ENCODE measurements at places on chromosomes 2 and 18.
A peak's percentile ranks its signal among the peaks of the same experiment; 100 is the strongest.

DNA sequence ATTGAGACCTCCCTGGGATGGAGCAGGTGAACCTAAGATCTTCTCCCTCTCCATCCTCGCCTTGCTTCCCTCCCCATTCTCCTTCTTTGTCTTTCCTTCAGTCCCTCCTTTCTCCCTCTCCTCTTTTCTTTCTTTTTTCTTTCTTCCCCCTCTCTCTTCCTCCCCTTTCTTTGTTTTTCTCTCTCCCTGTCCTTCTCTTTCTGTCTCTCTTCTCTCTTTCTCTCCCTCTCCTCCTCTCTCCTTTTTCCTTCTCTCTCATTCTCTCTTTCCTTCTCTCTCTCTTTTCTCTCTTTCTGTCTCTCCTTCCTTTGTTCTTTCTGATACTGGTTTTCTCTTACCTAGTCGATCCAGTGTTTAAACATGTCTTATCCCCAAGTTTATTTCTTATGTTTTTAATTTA is 10.7 kb downstream of the MREG start:
- DNase-seq, result no peak

- DNase-seq, result no peak
Observed at GRCh38 chr2:105426626-105427292, 27.9 kb upstream of the FHL2 start.

DNA sequence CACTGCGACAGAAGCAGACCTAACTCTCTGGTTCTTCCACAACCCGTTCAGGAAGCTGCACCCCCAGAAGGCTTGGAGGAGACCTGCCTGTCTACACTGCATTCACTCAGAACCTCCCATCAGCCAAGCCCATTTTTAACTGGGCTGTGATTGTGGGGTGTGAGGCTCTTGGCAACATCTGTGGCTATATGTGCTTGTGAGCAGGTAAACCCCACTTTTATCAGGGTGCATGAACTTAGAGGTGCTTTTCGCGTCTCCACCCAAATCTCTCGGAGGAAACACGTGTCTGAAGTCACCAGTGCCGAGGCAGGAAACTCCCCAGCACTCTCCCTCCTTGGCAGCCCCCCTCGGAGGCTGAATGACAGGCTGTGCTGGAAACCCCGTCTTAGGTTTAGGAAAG is 158.2 kb upstream of the SALL3 start:
- DNase-seq, result no peak

- no peak for DNase-seq
Observed at GRCh38 chr2:71457123-71457915, 4.0 kb downstream of the DYSF start.

DNA sequence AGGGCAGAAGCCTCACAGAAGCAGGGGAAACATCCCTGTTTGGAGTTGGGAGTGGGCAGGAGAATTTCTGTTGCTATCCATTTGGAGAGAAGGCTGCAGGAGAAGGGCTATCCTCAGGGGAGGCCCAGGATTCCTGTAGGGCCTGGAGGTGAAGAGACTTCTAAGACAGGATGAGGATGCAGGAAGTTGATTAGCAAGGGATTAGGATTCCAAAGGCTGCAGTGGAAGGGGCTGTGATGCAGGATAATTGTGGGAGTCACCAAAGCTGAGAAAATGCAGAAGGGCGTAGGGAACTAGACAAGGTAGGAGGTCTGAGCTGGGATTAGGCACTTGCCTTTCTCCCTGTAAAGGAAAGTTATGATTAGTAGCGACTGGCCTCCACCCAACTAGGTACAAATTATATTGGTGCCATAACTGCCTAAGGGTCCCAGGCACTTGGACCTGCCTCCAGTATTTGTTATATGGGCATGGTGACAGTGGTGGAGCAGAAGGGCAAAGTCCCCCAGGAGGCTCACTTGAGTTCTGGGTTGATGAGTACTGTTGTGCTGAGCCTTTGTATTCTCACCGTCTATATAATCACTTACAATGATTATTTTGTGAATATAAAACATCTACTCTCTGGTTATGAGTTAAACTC is 96.4 kb upstream of the MSTN start:
- no peak for DNase-seq

- DNase-seq, result no peak
Observed at GRCh38 chr2:10282611-10283105, 20.0 kb upstream of the HPCAL1 start.

DNA sequence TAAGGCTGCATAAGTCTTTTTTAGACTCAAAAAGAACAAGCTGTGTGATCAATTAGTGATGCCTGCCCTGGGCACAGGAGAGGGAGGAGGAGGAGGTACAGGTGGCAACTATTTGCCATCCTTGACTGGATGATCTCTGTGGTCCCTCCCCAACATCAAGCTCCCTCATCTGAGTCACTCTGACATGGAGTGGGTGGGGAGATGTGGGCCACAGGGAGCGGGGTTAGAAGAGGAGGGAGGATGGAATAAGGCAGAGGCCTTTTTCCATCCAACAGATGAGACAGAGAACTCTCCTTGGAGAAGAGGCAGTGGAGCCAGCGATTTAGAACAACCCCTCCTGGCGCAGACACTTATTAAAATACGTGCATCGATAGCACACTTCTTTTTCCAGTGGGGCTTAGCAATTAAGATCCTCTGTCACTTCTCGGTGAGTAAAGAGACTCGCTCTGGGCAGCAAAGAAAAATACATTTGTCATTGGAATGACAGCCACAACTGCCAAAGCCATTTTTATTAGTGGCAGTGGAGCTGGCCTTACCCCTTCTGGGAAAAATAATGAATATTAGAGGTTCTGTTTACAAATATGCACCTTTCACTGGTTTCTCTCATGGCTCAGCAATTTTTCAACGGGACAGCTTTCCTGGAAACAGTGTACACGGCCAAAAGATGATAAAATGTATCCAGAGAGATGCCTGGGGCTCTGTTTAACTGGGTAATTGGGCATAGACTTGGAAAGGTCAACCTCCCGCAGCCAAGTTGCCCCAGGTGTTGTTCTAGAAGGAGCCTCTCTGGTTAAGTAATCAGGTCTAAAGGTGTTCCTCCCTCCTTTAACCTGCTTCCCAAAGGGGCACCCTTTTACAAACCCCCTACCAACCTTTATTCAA is 238.4 kb upstream of the CXCR4 start:
- DNase-seq, result no peak

GRCh38 chr18:43772907-43773306 is 495.6 kb upstream of the SYT4 start:
- DNase-seq, result no peak

GRCh38 chr2:31469648-31470047 is 55.1 kb upstream of the XDH start:
- DNase-seq, result no peak

DNA sequence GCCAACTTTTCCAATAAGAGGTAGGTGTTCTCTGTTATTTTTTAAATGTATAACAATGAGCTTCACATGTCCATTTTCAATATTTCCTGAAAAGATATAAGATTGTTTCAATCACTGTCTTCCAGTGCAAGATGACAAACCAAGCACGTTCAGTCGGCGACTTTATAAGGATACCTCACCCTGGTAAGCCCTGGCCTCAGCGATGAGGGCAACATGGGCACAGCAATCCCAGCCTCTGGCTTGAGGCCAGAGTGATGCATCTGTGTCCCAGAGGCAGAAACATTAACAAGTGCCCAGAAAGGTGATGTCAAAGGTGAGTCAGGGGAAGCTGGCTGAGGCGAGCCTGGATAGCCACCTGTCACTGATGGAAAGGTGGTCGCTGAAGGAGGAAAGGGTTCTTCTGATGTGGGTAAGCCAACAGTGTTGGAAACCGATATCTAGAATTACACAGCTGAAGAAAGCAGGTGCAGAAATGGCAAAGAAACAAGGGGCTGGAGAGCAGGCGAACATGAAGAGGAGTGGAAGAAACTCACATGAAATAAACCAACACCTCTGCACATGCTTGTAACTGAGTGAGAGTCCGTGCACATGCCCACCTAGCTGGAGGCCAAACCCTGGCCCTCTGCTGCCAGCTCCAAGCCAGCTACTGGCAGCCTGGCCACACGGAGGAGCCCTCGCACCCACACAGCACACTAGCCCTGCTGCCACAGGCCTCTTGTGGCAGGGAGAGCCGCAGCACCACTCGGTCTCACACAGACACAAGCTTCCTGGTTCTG is 65.5 kb downstream of the FBXO15 start:
- peak; percentile 60 for DNase-seq

DNA sequence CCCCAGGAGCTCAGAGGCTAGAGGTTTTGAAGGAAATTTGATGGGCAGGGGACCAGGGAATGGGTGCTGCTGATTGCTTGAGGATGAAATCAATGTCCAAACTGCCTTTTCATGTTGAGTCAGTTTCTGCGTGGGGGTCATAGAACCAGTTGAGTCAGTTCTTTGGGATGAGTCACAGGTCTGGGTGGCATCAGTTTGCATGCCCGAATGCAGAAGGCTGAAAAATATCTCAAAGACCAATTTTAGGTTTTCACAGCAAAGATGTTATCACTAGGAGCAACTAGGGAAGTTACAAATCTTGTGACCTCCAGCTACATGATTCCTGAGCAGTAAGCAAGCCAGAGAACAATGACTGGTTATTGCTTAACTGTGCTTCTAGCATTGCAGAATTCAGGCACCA is 1135.1 kb upstream of the CRIM1 start:
- no peak for DNase-seq

GRCh38 chr18:58456625-58457024 is 172.3 kb downstream of the ALPK2 start:
- no peak for DNase-seq

GRCh38 chr2:15643791-15644585 is 52.3 kb downstream of the DDX1 start:
- DNase-seq, result no peak

- DNase-seq, result no peak
Observed at GRCh38 chr2:127508631-127509034, 17.7 kb downstream of the IWS1 start.

- DNase-seq, result no peak
Observed at GRCh38 chr2:1777156-1777555, 32.8 kb upstream of the PXDN start.

DNA sequence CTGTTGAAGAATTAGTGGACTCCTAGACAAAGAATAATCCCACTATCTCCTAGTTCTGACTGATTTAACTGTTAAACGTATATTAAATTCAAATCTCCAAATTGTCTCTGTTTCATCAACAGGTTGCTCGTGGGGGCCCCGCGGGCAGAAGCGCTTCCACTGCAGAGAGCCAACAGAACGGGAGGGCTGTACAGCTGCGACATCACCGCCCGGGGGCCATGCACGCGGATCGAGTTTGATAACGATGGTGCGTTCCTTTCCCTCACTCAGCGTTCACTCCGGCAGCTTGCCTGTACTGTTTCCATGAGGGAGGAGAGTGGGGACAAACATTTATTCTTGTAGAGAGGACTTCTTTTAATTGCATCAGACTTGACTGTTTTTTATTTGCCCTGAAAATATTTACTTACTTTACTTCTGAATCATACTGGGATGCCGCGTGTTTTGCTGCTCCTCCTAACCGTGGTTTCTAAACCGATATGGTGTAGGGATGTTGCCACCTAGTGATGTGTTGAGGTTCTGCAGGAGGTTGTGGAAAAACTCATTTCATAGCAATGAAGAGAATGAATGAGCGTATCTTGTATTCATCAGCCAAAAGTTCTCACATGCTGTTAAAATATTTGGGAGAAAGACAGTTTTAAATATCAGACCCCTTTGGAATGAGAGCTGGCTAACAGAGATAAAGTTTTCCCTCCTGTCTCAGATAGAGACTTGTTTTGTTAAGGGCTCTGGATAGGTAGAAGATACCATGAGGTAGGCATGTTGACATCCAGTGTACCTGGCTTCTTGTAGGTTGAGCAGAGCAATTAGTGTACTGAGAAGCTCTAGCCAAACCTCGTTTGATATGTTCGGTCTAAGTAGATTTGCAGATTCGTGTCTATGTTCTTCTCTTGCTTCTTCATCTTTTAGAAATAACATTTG is 38.3 kb downstream of the ITGA6 start:
- peak; percentile 84 for DNase-seq

All from CD4-positive, alpha-beta T cell treated with Interleukin-10 for 1 hour (primary cell).